ENCODE measurements at places on chromosomes 5 and 9. TPM values are rescaled to one million over a fixed set of nuclear protein-coding genes. Genes with fewer than 3 reads are reported as not detected.
A peak's percentile ranks its signal among the peaks of the same experiment; 100 is the strongest.

- H3K36me3 ChIP-seq = no peaks in the 10 kb centered on the region
- no peaks in the 10 kb centered on the region for H3K27me3 ChIP-seq
- H3K4me1 ChIP-seq = peaks cover 4% of the 10 kb centered on the region
- DNase-seq = peak; percentile 82
- H3K27ac ChIP-seq = peak overlapping the region; percentile 47
- H3K4me3 ChIP-seq = no peak overlapping the region
Measured at GRCh38 chr9:71806901-71807307, 38.6 kb upstream of the CEMIP2 start.

Gene CNTLN
- total RNA-seq = 0.73 TPM

GRCh38 chr5:35194635-35195471 is 35.4 kb downstream of the PRLR start:
- DNase-seq = no peak
- no peak overlapping the region for H3K27ac ChIP-seq
- H3K4me1 ChIP-seq = no peaks in the 10 kb centered on the region
- H3K36me3 ChIP-seq = no peaks in the 10 kb centered on the region
- no peak overlapping the region for H3K4me3 ChIP-seq
- peaks cover 15% of the 10 kb centered on the region for H3K27me3 ChIP-seq

Gene SPINK13
- not detected for total RNA-seq
